ENCODE measurements at places on chromosomes 11 and 22.

DNA sequence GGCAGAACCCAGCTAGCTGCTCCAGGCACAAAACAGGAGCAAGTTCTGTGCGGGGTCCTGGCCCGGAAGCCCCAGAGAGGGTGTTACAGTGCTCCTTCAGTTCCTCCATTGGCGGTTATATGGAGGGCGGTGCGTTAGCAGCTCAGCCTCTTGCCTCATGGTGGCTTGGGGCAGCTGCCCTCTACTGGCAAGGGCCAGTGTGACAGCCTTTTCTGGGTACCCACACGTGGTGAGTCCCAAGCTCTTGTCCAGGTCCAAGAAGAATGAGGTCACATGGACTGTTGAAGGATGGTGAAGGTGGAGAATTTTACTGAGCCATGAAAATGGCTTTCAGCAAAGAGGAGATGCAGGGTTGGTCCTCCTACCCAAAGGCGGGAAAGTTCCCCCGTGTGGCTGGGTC lies 100.5 kb downstream of the WT1 start:
- DNase-seq, result no peak

GRCh38 chr11:39288011-39288410 lies 2171.4 kb downstream of the LRRC4C start:
- DNase-seq, result no peak

GRCh38 chr11:64721359-64721699 lies 1.7 kb downstream of the NRXN2 start:
- no peak for DNase-seq

DNA sequence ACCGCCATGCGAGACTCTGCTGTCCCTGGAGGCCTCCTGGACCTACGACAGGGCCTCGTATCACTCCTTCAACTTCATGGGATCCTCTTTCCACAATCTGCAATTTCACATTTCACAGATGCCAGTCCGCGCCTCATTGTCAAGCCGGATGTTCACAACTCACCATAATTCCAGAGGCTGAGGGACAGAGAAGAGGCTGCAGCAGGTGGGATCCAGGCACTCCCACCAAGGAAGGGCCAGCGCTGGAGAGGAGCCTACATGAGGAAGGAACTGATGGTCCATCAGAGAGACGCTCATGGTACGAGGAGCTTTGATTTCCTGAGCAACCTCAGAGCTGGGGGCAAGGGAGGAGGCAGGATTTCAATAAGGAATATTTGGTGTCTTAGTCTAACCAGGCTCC lies 495.0 kb downstream of the BRD1 start:
- DNase-seq, result no peak

- no peak for DNase-seq
These were observed 4.4 kb downstream of the NCAM1 start for GRCh38 chr11:112965656-112966055.

DNA sequence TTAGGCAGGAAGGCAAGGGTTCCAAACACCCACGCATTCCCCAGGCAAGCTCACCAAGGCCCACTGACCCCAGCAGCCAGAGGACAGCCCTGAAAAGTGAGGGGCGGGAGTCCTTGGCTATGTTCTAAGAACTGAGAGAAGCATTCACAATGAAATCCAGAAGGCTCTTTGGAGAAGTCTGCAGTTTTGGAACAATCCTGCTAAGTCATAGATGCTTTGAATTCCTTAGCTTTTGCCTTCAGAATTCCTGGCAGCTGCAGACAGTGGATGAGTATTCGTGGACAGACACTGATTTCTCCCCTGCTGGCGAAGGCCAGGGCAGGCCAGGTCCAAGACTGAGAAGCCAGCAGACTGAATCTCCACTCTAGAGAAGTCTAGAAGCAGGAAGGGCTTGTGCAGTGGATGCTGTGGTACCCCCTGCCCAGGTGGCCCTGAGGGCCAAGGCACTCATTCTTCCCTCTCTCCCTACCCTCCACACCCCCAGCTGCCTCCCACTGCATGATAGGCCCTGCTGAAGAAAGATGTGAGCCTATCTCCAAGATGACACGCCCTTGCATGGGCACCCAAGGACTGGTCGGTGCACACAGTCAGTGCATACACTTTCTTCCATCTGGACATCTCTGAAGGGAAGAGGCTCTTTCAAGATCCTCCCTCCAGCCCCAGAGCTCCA lies 133.2 kb upstream of the TEAD1 start:
- no peak for DNase-seq

DNA sequence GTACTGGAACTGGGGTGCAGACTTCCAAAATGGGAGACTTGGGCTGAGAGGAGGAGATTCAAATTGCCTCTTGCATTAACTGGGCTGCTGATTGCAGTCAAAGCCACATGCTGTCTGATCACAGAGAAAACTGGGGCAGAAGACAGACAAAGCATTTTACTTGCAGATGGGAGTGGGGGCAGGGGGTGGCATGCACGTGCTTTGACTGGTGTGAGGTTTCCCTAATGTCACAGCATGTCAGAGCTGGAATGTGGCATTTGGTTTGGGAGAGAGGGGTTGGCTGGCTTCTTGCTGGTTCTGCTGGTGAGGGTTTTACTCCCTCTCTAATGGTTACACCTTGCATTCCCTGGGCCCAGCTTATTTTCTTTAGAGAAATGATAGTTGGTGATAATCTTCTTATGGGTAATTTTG lies 2.9 kb downstream of the TUB start:
- no peak for DNase-seq

DNA sequence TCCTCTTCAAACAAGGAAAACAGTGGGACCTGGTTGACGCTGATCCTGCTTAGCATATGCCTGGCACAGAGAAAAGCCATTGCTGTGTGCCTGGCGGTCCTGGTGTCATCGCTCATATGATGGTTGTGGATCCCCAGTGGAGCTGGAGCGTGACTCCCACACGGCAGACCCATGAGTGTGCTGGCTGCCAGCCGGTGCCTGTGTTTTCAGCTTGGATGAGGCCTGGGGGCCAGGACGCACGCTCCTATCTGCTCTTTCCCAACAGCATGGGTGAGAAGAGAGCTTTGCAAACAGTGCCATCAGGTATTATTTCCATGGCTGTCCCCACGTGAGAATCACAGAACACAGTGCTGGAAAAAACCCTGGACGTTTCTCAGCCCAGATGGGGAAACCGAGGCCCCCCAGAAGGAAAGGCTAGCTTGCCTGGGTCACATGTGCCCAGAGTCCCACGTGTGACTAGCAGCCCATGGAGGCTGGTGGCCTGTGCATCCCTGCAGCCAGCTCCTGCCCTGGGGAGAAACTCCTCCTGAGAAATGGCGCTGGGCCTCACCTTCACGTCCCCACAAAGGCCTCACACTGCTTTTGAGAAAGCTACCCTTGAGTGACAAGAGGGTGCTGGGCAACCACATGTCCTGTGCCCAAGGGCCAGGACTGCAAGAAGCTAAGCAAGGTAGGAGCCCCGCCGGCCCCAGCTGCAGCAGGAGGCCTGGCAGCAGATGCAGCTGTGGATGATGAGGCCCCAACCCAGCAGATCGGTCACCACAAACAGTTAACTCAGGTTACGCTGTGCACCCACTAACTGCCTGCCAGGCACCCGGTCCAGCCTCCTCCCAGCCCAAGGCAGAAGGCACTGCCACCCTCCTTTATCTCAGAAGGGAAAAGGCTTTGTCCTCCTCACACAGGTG lies 4.2 kb downstream of the CDKN1C start:
- no peak for DNase-seq

- no peak for DNase-seq
These were observed 590.0 kb downstream of the METTL15 start for GRCh38 chr11:28697920-28698827.

- DNase-seq, result no peak
These were observed at the start of gene KCTD14 for GRCh38 chr11:78022397-78023396. Gene KCTD14 (minus strand): TSS chr11:78023276. CDS start chr11:78023249, 27 bp downstream.
